Activated T-cell treated with anti-CD3 and anti-CD28 coated beads, Interleukin-2, amount 50 U/mL, for 48 hours (primary cell): ENCODE measurements at places on chromosomes 7 and 10.

DNA sequence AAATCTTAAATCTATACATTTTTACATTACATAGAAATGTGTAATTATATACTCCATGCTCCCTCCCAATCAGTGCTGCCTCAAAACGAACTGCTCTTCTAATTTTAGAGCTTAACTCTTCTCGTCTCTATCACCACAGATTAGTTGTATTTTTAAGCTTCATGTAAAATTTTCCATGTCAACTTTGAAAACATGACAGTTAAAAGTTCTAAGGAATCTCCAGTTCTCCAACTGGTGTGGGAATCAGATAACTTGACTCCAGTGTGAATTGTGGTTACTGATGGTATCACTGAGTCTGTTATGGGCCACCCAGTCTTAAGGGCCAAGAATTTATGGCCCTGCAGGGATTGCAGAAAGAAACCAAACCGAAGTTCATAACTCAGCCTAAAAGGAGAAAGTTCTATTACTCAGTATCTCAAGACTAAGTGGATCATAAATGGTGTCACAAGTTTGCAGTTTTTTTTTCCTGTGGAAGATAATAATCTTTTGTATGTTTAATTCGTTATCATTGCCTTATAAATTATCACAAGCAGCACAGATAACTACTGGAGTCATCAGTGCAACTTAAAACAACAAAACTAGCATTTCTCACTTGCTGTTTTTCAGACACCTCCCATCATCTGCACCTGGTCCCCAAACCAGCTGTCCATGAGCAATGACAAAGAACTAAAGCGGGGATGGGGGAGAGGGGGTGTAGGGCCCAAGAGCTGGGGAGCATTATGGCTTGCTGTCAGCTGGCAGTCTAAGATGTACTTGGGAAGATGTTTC lies 31.5 kb upstream of the KMT2E start:
- no peak for DNase-seq

DNA sequence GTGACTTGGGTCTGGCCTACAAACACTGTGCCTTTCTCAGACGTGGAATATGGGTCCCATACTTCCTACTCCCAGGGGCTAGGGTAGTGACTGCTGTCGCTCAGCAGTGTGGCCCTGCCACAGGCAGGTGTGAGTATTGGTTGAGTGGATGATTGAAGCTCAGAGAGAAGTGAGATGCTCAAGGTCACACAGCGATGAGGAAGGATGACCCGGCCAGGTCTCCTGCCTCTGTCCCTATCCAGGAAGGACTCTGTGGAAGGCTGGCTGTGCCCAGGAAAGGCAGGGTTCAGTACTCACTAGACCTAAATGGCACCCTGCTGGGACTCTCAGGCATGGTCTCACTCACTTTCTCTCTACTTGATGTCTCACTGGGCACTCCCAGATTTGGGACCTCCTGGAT lies 2.8 kb downstream of the PRF1 start:
- DNase-seq, result no peak

DNA sequence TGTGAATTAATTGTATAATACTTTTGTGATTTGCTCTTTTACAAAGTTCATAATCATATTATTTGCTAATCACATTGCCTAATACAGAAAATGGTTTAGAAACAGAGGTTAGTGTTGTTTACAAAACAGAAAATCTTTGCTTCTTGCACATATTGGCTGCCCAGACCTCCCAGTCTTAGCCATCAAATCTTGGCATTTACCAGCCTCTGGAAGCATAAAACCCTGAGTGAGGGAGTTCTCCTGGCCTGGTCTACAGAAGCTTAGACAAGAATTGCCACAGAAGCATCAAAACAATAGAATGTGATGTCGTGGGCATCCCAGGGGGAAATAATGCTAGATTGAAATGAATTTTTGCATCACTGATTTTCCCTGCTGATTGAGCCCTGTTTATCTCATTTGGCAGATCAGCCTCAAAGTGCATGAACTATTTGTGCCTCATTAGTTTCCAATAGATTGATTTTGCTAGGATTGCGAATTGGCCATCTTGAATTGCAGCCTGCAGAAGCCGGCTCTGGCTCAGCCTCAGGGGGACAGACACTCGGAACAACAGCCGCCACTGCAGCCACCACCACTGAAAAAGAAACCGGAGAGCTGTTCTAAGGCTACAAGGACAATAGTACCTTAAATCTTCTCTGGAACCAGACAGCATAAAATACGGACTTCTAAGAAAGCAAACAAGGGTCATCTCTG lies 11.1 kb upstream of the SORBS1 start:
- no peak for DNase-seq

GRCh38 chr10:106959521-106959920 lies 205.0 kb downstream of the SORCS1 start:
- DNase-seq, result no peak
